ENCODE measurements at places on chromosomes 2 and 18.

DNA sequence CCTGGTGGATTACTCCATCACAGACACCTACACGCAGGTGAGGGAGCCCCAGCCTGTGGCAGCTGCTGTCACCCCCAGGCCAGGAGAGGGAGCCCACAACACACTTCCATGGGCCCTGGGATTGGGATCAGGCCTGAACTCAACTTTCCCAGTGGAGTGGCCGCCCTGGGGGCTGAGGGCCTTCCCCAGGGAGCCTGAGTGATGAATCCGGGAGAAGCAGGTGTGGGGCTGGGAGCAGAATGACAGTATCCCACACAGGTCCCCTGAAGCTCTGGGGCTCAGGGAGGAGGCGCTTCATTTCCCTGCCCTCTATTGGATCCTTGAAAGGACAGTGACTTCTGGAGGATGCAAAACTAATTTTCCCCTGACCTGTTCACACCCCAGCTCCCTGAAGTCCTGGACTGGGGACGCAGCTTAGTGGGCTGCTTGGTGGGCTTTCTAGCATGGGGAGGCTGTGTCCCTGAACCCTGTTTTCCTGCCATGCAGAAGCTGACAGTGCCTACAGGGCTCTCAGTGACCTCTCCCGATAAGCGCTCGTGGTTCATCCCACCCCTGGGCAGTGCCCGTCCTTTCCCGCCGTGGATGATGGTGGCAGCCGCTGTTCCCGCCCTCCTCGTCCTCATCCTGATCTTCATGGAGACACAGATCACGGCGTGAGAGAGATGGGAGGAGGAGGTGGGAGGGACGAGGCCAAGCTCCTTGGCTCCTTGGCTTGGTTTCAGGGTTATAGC lies 11.0 kb downstream of the SLC4A3 start:
- DNase-seq: no peak

DNA sequence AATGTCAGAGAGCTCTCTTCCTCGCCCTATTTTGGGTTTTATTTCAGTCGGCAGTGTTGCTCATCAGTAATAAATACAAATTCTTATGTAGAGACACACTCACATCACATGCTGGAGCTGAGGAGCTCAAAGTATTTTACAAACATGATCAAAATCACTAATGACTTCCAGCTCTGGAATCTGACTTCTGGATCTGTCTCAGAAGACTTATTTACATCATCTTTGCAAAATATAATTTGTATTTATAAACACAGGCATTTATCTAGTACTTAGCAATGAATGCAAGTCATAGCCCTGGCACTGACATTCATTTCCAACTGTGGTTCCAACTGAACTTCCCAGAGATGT lies 327.1 kb downstream of the NCKAP5 start:
- DNase-seq: no peak

DNA sequence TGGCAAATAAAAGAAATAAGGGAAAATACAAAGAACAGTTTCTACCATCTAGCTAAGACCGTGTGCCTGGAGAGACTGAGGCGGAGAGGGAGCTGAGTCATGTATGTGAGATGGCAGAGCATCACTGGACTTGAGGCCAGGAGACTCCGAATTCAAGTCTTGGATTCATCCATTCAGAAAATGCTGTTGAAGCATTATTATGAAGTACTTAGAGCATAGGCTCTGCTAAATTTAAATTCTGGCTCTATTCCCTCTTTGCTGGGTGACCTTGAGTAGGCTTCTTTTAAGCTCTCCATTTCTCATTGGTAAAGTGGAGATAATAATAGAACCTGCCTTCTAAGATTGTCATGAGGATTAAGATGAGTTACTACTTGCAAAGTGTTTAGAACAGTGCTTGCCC lies 34.7 kb downstream of the NPHP1 start:
- no peak for DNase-seq

DNA sequence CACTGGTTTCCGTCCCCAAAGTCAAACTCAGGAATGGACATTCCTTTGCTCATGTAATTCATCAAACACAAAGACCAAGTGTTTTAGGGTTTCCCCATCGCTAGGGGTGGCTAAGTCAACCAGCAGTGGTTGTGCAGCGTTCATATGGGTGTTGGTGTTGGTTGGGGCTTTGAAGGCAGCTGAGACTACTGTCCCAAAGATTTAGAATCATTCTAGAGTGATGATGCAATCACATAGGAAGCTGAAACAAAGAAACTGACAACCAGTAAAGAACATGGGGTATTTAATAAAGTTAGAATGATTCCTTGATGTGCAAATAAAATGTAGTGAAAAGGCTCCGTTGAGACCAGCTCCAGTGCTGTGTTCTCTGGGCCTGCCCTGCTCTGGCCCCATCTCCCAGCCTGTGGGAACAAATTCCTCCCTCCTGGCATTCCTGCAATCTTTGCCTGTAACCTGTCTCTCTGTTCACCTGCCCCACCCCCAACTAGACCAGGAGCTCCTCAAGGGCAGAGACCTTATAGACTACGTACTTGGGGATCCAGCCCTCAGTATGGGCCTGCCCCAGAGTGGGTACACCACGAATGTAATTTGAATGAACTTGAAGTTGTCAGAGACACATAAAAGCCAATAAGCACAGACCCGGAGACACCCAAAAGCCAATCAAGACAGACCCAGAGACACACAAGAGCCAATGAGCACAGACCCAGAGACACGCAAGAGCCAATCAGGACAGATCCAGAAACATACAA lies 191.7 kb upstream of the TWIST2 start:
- DNase-seq: no peak

GRCh38 chr2:189109921-189110397 lies 69.6 kb downstream of the COL5A2 start:
- DNase-seq: no peak

GRCh38 chr2:63755216-63755615 lies 86.5 kb upstream of the UGP2 start:
- DNase-seq: no peak

DNA sequence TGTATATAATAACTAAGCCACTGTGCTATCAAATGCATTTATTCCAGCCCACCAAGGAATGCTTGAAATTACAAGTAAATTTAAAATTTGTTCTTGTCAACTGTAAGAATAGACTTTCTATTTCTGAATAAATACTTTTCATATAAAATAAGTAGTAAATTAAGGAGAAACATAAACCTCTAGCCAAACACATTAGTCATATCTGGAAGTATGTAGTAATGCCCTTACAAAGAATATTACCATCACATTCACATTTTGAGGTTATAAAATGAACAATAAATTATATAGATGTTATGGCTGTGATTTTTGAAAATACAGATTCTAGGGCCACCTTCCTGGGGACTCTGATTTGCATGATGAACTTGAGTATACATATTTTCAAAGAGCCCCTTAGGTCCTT lies 54.7 kb downstream of the SERPINB7 start:
- DNase-seq: no peak

DNA sequence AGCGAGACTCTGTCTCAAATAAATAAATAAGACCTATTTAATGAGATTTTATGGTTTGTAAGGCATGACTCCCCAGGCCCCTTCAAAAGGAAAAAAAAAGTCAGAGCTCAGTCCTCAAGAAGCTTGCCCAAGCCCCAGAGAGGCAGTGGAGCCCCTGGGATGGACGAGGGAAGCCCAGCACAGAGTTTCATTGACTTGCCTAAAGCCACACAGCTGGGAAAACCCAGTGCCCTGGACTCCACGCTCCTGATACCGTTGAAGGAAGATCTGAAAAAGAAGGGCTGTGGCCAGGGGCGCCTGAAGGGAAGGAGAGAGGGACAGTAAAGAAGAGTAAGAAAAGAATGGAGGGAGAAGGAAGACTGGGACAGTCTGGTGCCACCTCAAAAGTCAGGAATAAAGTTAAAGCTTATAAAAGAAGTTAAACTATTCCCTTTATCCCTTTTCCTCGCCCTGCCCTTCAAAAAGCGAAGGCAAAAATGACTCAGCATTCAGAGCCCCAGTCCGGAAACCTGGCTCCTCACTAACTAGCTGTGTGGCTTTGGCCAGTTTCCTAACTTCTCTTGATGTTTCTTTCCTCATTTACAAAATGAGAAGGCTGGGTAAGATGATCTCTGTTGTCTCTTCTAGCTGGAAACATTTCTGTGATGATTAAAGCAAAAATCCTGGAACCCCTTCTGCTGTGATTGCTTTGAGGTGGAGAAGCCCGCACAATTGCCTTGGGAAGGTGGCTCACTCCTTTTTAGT lies 46.7 kb downstream of the LYPD1 start:
- no peak for DNase-seq

- DNase-seq: no peak
Measured at GRCh38 chr2:53209679-53210458, 557.7 kb upstream of the CHAC2 start.

GRCh38 chr2:88265352-88266303 lies 95.5 kb downstream of the THNSL2 start:
- DNase-seq: no peak

GRCh38 chr2:183089192-183089851 lies 10.8 kb downstream of the DUSP19 start:
- DNase-seq: no peak

DNA sequence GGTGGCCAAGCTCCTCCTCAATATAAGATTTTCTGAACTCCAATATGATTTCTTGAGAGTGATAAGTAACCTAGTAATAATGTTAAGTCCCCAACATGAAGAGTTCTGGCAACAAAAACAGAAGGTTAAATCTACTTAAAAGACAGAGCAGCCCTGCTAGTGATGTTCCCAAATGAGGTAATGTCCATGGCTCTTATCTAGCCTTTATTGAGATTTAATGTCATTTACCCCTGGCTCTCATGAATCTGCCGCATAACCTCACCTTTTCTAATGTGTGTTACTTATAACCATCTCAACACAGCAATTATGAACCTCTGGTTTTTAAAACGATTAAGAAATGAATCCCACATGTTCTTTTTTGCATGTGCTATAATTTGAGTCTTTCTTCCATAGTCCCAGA lies 167.5 kb upstream of the ZFP36L2 start:
- no peak for DNase-seq
